ENCODE measurements at places on chromosomes 16 and 17.

DNA sequence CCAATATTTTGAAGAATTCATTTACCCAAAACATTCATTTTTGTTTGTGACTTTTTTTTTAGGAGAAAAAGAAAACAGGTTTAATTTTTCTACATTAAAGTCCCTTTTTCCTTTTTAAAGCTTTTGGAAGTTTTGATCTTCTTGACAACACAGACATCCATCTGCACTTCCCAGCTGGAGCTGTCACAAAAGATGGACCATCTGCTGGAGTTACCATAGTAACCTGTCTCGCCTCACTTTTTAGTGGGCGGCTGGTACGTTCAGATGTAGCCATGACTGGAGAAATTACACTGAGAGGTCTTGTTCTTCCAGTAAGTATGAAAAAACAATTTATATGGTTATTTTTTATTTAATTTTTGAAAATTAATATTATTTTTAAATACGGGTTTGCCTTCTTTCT lies 37.2 kb downstream of the SIAH1 start:
- H3K36me3 ChIP-seq, result peaks cover 17% of the 10 kb centered on the region
- H3K27ac ChIP-seq, result no peak overlapping the region
- DNase-seq, result no peak
- no peaks in the 10 kb centered on the region for H3K27me3 ChIP-seq
- no peaks in the 10 kb centered on the region for H3K4me1 ChIP-seq
- H3K4me3 ChIP-seq, result no peak overlapping the region

DNA sequence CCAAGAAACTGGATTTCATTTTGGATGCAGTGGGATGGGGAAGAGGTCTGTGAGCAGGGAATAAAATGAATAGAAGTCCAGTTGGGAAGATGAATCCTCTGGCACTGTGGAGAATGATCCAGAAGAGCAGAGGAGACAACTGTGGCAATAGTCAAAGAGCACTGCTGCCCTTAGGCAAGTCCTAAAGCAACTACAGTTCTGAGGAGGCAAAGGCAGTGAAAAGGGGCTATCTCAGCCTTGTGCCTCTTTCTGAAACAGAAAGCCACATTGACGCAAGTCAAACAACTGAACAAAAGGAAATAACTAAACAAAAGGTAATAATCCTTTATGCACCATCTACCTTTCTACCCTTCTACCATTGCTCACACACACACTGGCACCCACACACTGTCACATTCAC lies 238.0 kb upstream of the AXIN2 start:
- H3K4me3 ChIP-seq, result no peak overlapping the region
- no peaks in the 10 kb centered on the region for H3K36me3 ChIP-seq
- H3K27me3 ChIP-seq, result no peaks in the 10 kb centered on the region

GRCh38 chr17:9913476-9913875 lies 8.4 kb upstream of the RCVRN start:
- no peaks in the 10 kb centered on the region for H3K36me3 ChIP-seq
- H3K27ac ChIP-seq, result no peak overlapping the region
- DNase-seq, result no peak
- H3K4me3 ChIP-seq, result no peak overlapping the region

GRCh38 chr16:49658531-49658930 lies 197.4 kb downstream of the ZNF423 start:
- no peaks in the 10 kb centered on the region for H3K4me1 ChIP-seq
- H3K27me3 ChIP-seq, result peaks cover 3% of the 10 kb centered on the region
- H3K36me3 ChIP-seq, result no peaks in the 10 kb centered on the region
- no peak overlapping the region for H3K27ac ChIP-seq

GRCh38 chr17:78322858-78323455 lies 36.9 kb downstream of the SOCS3 start:
- no peaks in the 10 kb centered on the region for H3K27me3 ChIP-seq
- H3K36me3 ChIP-seq, result no peaks in the 10 kb centered on the region
- peaks cover 15% of the 10 kb centered on the region for H3K4me1 ChIP-seq
- no peak for DNase-seq
- no peak overlapping the region for H3K4me3 ChIP-seq

DNA sequence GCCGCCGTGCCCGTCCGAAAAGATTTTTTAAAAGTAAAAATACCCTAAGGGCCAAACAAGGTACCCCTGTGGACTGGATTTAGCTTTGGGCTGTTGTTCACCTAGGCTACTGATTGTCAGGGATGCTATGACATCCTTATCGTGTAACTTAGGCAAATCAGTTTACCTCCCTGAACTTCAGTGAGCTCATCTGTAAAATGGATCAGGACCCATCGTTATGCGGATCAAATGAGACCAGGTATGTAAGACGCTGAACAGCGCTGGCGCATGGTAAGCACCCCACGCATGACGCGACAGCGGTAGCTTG lies 658 bp upstream of the ZNF771 start:
- DNase-seq, result no peak
- peak overlapping the region; percentile 79 for H3K4me3 ChIP-seq
- H3K27ac ChIP-seq, result peak overlapping the region; percentile 66
- H3K4me1 ChIP-seq, result peaks cover 12% of the 10 kb centered on the region
- H3K27me3 ChIP-seq, result no peaks in the 10 kb centered on the region
- H3K36me3 ChIP-seq, result peaks cover 8% of the 10 kb centered on the region

DNA sequence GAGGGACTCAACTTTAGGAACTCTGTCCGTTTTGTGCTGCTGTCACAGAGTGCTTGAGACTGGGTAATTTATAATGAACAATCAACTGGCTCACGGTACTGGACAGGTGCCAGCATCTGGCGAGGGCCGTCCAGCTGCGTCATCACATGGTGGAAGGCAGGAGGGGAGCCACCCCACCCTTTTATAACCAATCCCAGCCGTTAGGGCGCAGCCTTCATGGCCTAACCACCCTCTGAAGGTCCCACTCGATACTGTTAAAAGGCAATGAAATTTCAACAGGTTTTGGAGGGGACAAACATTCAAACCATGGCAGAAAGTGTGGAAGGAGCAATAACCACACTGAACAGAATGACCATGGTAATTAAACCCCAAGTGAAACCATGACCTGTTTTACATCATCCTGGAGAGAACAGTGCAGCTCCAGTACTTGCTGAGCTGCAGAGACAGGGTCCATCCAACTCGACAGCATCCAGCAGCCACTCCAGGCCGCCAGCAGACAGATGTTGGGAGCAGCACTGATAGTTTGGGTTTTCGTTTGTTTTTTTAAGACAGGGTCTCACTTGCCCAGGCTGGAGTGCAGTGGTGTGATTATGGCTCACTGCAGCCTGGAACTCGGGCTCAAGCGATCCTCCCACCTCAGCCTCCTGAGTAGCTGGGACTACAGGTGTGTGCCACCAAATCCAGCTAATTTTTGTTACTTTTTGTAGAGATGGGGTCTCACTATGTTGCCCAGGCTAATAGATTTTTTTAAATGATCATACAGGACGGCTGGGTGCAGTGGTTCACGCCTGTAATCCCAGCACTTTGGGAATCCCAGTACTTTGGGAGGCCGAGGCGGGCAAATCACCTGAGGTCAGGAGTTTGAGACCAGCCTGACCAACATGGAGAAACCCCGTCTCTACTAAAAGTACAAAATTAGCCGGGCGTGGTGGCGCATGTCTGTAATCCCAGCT lies 11.0 kb downstream of the CHMP6 start:
- H3K4me1 ChIP-seq, result peaks cover 12% of the 10 kb centered on the region
- H3K27ac ChIP-seq, result no peak overlapping the region
- peaks cover 34% of the 10 kb centered on the region for H3K27me3 ChIP-seq

- no peak overlapping the region for H3K27ac ChIP-seq
- no peaks in the 10 kb centered on the region for H3K4me1 ChIP-seq
- H3K36me3 ChIP-seq, result peaks cover 27% of the 10 kb centered on the region
- no peak for DNase-seq
- H3K4me3 ChIP-seq, result no peak overlapping the region
Measured at GRCh38 chr17:82943339-82943738, 103.5 kb upstream of the ZNF750 start.

GRCh38 chr17:68710035-68710780 lies 109.0 kb upstream of the FAM20A start:
- H3K36me3 ChIP-seq, result no peaks in the 10 kb centered on the region
- peaks cover 4% of the 10 kb centered on the region for H3K27me3 ChIP-seq
- H3K4me1 ChIP-seq, result no peaks in the 10 kb centered on the region
- no peak overlapping the region for H3K4me3 ChIP-seq
- no peak overlapping the region for H3K27ac ChIP-seq

- peaks cover 53% of the 10 kb centered on the region for H3K4me1 ChIP-seq
- peak overlapping the region; percentile 62 for H3K27ac ChIP-seq
- no peaks in the 10 kb centered on the region for H3K36me3 ChIP-seq
- no peak for DNase-seq
- H3K4me3 ChIP-seq, result no peak overlapping the region
- no peaks in the 10 kb centered on the region for H3K27me3 ChIP-seq
Measured at GRCh38 chr17:79033741-79034501, 10.0 kb downstream of the C1QTNF1 start.

DNA sequence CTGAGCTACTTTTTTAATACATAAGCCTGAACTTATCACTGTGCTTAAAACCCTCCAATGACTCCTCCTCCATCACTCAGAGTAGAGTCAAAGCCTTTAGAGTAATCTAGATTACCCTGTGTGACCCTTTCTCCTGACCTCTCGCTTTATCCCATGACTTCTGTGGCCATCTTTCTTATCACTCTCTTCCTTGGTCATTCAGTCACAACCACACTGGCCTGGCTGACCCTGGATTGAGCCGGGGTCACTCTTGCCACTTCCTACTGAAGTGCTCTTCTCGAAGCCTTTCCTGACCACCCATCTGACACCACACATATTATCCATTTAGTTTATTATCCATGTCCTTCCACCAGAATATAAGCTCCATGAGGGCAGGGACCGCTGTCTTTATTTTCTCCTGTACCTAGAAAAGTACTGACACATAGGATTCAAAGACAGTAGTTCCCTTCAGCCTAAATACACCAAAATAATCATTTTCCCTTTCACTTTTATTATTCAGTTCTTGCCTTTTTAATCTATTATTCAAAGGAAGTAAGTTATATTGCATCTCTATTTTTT lies 28.0 kb upstream of the ABCA9 start:
- no peak for DNase-seq
- H3K4me1 ChIP-seq, result no peaks in the 10 kb centered on the region
- H3K27me3 ChIP-seq, result no peaks in the 10 kb centered on the region
- H3K4me3 ChIP-seq, result no peak overlapping the region

- no peak overlapping the region for H3K4me3 ChIP-seq
- no peak overlapping the region for H3K27ac ChIP-seq
- DNase-seq, result no peak
- peaks cover 3% of the 10 kb centered on the region for H3K27me3 ChIP-seq
- no peaks in the 10 kb centered on the region for H3K4me1 ChIP-seq
Measured at GRCh38 chr16:27387724-27388123, 14.2 kb upstream of the IL21R start.

- no peak overlapping the region for H3K4me3 ChIP-seq
- H3K27ac ChIP-seq, result no peak overlapping the region
- no peaks in the 10 kb centered on the region for H3K36me3 ChIP-seq
- no peak for DNase-seq
Measured at GRCh38 chr16:79269211-79269863, 331.2 kb downstream of the MAF start.

- H3K4me3 ChIP-seq, result no peak overlapping the region
- H3K27me3 ChIP-seq, result peaks cover 20% of the 10 kb centered on the region
Measured at GRCh38 chr16:87675111-87675719, 72.9 kb downstream of the JPH3 start.

GRCh38 chr16:12132290-12132689 lies 155.8 kb downstream of the SNX29 start:
- no peak for DNase-seq
- H3K36me3 ChIP-seq, result peaks cover 14% of the 10 kb centered on the region
- H3K4me1 ChIP-seq, result no peaks in the 10 kb centered on the region
- H3K4me3 ChIP-seq, result no peak overlapping the region
- H3K27me3 ChIP-seq, result no peaks in the 10 kb centered on the region

DNA sequence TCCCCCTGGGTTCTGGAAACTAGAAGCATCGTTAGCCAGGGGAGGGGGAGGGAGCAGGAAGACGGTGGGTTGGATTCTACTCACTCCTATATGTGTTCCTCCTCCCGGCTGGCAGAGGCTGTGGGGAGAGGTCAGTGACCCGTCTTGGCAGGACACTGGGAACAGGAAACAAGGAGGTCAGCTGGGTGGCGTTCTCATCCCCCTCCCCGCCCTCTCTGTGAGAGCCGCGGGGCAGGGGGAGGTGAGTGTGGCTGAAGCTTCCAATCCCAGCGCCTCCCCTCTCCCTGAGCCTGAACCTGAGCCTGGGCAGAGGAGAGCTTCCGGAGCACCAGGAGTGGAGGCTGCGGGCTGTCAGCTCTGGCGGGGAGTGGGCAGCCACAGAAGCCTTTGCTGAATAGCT lies 12.5 kb downstream of the GPRC5C start:
- no peak overlapping the region for H3K27ac ChIP-seq
- H3K27me3 ChIP-seq, result no peaks in the 10 kb centered on the region
- H3K4me3 ChIP-seq, result no peak overlapping the region

DNA sequence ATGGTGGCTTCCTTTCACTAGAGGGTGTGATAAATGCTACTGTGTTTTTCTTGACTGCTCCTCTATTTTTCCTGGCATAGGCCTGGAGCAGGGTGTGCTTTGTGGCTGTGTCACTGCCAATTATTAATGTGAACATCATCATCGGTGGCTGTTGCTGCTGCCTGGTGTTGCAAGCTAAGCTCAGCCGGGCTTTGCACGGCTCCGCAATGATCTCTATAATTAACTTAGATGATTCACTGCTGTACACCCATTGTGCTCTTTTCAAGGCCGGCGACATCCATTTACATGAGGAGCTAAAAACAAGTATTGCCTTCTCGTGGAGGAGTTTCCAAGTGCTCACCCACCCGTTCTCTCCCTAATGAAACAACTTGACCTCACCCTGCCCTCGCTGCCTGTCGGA lies 160.1 kb upstream of the IRX3 start:
- no peaks in the 10 kb centered on the region for H3K36me3 ChIP-seq
- H3K4me1 ChIP-seq, result peaks cover 25% of the 10 kb centered on the region
- H3K27ac ChIP-seq, result no peak overlapping the region
- no peak for DNase-seq

DNA sequence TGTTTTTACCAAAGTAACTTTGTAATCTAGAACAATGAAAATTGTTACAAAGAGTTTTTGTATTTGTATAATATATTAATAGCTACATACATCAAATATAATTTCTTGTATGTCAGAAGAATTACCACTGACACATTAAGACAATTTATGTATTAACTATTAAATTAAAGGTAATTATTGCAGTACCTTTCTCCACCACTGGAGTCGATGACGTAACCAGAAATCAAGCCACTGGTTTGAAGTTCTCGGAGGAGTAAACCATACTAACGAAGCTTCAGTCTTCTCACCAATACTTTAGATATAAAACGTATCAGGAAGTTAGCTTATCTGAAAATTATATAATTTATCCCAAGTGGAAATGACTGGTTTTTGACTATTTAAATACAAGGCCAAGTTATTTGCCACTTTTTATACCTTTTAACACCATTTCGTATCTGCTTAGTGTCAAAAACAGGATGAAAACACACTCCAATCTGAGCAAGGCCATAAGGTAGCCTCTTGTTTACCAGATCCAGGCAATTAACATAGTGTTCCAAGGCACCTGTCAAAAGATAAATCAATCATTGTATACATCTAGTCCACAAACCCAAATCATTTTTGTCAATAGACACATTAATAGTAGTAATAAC lies 4.3 kb downstream of the POLG2 start:
- H3K4me1 ChIP-seq, result peaks cover 22% of the 10 kb centered on the region
- DNase-seq, result no peak
- no peak overlapping the region for H3K4me3 ChIP-seq
- H3K27ac ChIP-seq, result peak overlapping the region; percentile 43
- H3K36me3 ChIP-seq, result peaks cover 23% of the 10 kb centered on the region

- no peaks in the 10 kb centered on the region for H3K4me1 ChIP-seq
- H3K27me3 ChIP-seq, result no peaks in the 10 kb centered on the region
- no peak overlapping the region for H3K27ac ChIP-seq
- no peak overlapping the region for H3K4me3 ChIP-seq
Measured at GRCh38 chr16:12500771-12501170, 302.9 kb downstream of the CPPED1 start.

GRCh38 chr17:57752031-57752905 lies 7.2 kb upstream of the CCDC182 start:
- no peak overlapping the region for H3K27ac ChIP-seq
- no peak for DNase-seq
- no peak overlapping the region for H3K4me3 ChIP-seq
- no peaks in the 10 kb centered on the region for H3K4me1 ChIP-seq
